ENCODE measurements at places on chromosomes 13 and 19. TPM values are rescaled to one million over a fixed set of nuclear protein-coding genes. Genes with fewer than 3 reads are reported as not detected.

STOML3 gene
- not detected for total RNA-seq

ZNF791 gene
- 6.6 TPM for total RNA-seq

FCHO1 gene
- 18.7 TPM for total RNA-seq

FBN3 gene
- total RNA-seq, result not detected

CLEC17A gene
- total RNA-seq, result not detected

TMEM272 gene
- total RNA-seq, result not detected

DACH1 gene
- total RNA-seq, result not detected

IFNL3 gene
- not detected for total RNA-seq

CLDND2 gene
- 5.1 TPM for total RNA-seq

ALG11 gene
- 9.7 TPM for total RNA-seq

All from A549 treated with DMSO at 1 μM for 4 hours (cell line).